ENCODE measurements at places on chromosomes 13 and 19.

- no peak for DNase-seq
Measured at GRCh38 chr19:18765224-18765623, 25.9 kb downstream of the COMP start.

DNA sequence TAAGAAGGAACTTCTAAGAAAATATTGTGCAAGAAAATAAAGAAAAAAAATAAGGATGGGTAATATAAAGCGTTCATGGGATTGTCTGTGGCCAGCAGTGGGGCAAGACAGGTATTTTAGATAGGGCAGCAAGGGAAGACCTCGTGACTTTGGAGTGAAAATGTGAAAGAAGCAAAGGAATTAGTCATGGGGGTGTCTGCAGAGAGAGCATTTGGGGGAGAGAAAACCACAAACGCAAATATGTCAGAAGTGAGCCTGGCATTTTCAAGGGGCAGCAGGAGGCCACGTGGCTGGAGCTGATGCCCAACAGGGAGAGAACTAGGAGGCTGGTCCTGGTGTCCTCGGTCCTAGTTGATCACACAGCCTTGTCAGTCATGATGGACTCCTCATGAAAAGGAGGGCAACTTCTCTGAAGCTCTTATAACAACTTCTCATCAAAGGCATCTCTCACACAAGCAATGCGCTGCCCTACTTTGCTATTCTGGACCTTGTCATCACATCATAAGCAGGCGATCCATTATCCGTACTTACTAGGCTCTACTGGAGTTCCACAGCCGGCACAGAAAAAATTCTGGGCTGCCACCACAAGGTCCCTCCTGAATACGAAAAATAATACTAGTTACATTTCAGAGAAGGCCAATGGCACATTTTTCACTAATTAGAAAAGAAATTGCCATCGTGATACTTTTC, 31.0 kb downstream of the RUBCNL start:
- DNase-seq, result no peak

DNA sequence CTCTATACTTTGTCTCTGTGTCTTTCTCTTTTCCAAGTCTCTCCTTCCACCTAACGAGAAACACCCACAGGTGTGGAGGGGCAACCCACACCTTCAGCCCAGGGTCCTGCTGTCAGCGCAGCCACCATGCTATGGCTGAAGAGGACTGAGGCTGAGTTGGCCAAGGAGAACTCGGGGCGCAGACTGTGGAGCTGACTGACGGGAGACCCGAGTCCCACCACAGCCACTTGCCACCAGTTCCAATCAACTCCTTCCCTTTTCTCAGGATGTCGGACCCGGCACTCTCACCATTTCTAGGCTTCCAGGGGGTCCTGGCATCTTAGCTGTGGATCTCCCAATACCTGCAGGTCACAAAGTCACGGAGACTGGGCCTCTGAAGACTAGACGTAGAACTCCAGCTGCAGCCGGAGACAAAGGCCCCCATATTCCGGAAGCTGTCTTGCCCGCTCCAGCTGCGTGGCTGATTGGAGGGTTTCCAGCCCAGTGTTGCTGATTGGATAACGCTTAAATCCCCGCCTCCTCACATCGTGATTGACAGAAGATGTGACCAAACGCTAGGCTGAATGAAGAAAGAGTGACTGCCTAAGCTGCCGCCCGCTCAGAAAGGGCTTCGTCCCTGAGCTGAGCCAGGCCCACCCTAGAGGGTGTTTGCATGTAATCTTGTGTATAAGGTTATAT, 63.6 kb downstream of the ZNF429 start:
- peak; percentile 87 for DNase-seq

DNA sequence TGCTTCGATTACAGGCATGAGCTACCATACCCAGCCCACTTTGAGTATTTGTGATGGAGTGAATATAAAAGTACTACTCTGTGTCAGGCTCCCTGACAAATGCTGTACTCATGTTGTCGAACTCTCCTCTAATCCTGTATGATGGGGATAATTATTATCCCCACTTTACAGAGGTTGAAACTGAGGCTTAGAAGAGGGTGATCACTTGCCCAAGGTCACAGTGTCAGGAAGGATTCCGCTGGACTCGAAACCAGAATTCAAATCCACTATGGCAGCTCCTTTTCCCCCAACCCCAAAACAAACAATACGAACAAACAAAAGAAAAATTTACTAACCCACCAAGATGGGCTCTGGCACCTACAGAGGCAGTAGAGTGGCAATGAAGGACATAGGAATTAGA, 1.7 kb upstream of the PPP5C start:
- DNase-seq, result no peak

DNA sequence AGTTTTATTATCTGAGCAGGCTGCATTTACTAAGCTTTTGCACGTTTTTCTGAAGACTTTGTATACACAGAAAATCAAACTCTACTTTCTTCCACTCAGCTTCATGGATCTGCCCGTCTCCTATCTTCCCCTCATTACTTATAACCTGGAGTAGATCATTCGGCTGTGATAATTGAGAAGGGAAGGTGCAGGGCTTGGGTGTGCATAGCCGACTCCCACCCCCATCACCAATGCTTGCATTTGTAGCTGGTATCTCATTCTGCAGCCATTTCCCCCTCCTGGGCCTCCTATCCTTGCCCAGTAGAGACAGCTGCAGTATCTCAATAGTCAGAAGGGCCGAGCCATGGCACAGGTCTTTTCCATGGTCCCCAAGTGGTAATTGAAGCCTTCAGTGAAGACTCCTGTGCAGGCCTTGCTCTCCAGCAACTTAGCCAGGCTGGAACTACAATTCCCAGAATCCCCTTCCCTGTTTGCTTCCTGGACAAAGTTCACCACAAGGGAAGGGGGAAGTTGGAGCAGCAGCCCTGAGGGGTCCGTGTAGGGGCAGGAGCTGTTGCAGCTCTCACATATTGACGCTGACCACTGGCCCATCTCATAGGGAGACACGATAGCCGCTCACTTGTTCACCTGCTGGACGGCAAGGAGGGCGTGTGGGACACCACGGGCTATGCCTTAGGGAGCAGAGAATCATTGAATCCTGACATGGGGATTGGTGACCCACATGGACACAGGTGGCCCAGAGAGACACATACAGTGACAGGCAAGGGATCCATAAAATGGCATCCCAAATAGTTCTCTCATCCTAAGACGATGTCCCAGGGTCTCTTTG, 2.1 kb upstream of the SIGLEC8 start:
- no peak for DNase-seq

- DNase-seq, result no peak
Measured at GRCh38 chr19:51124729-51125128, at the start of gene SIGLEC9. Gene SIGLEC9, plus strand, starts transcription at chr19:51124906. Its CDS starts 69 bp downstream, at chr19:51124975.

DNA sequence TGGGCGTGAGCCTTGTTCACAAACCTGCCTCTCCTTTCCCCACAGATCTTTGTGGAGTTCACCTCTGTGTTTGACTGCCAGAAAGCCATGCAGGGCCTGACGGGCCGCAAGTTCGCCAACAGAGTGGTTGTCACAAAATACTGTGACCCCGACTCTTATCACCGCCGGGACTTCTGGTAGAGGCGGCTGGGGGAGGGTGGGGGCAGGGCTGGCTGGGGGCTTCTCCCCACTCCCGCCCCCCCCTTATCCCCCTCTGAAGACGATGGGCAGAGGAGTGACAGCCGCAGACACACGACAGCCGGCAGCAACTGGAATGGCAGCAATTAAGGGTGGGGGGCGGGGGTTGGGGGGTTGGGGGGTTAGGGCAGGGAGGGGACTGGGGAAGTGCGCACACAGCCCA, 1.1 kb upstream of the EPN1 start:
- no peak for DNase-seq

DNA sequence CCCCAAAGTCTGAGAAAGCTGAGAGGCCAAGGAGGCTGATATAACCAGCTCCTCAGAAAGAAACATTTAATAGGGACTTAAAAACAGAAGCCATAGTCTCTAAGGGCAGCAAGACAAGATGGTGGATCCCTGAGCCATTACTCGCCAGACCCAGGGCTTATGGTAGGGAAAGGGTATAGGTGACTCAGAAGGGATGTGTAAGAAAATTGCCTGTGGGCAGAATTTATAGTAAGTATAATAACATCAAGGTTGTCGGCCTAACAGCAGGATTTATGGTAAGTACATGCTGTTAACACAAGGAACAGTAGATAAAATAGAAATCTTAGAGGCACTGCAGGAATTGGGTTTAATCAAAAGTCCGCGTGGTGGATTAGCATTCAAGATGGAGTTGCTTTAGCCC, 14.7 kb downstream of the KBTBD6 start:
- no peak for DNase-seq

DNA sequence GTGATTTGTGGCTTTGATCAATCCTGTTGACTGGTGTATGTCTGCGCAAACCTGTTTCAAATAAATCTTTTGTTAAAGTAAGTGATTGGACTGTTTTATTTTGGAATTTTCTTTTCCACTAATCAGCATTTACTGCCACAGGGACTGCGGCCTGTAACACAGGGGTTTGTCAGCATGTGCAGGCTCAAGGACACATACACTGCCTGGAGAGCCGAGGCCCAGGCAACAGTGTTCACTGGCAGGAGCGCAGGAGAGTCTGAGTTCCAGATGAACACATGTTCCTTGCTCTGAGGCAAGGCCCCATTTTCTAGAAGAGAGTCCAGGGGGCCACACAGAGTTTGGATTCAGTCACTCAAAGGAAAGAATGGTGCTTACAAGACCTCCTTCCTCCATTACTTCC, 26.0 kb downstream of the SHISA2 start:
- DNase-seq, result no peak

GRCh38 chr19:6113616-6114188, 3.4 kb upstream of the RFX2 start:
- DNase-seq, result no peak

GRCh38 chr19:8569066-8569771, 8.0 kb downstream of the MYO1F start:
- no peak for DNase-seq

GRCh38 chr19:7865262-7865911, 8.8 kb downstream of the PRR36 start:
- no peak for DNase-seq

DNA sequence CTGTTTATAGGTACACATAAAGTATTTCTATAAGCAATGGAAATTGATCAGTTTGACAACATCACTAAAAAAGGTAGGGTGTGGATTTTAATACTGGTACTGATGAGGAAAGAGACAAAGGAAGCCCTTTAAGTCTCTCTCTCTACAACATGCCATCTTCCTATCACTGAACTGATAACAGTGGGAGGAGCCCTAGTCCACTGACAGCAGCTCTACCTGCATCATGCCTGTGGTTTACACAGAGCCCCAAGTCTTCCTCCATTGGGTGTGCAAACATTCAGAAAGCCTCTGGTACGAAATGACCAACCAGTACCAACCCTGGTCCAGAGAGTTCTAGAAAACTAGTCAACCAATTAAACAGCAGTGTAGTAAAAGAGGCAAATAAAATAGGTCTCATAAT, 53.4 kb downstream of the KLF12 start:
- DNase-seq, result no peak

DNA sequence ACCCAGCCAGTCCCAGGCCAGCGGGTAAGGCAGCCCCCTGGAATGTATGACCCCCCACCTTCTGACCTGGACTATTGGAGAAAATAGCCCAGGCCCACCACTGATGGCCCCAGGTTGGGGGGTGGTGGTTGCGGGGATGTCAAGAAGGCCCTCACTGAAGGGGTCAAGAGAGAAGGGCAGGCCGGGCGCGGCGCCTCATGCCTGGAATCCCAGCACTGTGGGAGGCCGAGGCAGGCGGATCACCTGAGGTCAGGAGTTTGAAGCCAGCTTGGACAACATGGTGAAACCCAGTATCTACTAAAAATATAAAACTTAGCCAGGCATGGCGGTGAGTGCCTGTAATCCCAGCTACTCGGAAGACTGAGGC, 1.5 kb upstream of the ADAMTSL5 start:
- no peak for DNase-seq

- no peak for DNase-seq
Measured at GRCh38 chr19:42532891-42533290, 4.6 kb upstream of the CEACAM1 start.

- no peak for DNase-seq
Measured at GRCh38 chr19:52527956-52528351, 486 bp downstream of the ZNF808 start.

GRCh38 chr13:42494157-42494556, 79.8 kb upstream of the TNFSF11 start:
- DNase-seq, result no peak

- no peak for DNase-seq
Measured at GRCh38 chr19:40650749-40651305, 39.6 kb downstream of the NUMBL start.

DNA sequence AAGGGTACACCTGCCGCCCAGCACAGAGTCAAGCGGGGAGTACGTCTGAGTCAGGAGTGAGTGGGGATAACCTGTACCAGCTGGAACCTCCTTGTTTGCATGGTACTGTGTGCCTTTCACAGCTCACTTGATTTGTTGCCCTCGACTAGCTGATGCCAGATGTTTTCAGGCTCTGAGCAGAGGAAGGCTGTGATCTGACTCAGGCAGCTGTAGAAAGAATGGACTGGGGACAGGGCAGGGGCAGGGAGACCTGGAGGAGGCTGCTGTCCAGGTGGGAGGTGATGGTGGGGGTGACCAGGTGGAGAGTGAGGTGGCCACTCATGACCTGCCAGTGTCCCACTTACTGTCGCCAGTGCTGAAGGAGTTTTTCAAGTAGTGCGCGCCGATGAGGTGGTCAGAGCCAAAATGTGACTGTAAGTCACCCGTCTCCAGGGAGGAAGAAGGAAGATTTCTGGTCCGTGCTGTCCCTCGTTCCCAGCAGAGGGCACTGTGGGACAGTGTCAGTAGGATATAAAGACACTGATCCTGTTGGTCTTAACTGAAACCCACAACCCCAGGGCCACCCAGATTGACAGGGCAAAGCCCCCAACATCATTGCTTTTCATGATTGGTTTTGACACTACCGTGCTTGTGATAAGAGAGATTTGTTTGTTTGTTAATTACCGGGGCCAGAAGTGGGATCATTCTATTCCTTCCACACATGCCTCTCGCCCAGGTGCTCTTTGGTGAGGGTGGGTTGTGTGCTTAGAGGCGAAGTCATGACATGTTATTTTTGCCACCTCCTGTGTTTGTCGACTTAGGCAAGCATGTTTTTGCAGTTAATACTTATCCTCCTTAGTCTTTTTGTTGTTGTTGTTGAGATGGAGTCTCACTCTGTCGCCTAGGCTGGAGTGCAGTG, 128.4 kb downstream of the DPF1 start:
- DNase-seq, result peak; percentile 16

- no peak for DNase-seq
Measured at GRCh38 chr13:28626266-28626665, 32.7 kb upstream of the POMP start.

Measured in T follicular helper cell (primary cell).